ENCODE measurements at places on chromosomes 5 and 9. TPM values are rescaled to one million over a fixed set of nuclear protein-coding genes. Genes with fewer than 3 reads are reported as not detected.

Gene PGM5
- 281 TPM for total RNA-seq

Gene KIF24
- 0.43 TPM for total RNA-seq

GRCh38 chr9:89370593-89370992 lies 52.3 kb downstream of the SECISBP2 start:
- no peak overlapping the region for H3K27ac ChIP-seq
- no peaks in the 10 kb centered on the region for H3K36me3 ChIP-seq
- no peak for DNase-seq
- no peaks in the 10 kb centered on the region for H3K4me1 ChIP-seq

GRCh38 chr9:101586651-101587050 lies 8.1 kb downstream of the PPP3R2 start:
- H3K27ac ChIP-seq = no peak overlapping the region
- H3K4me3 ChIP-seq = no peak overlapping the region
- DNase-seq = no peak
- H3K36me3 ChIP-seq = no peaks in the 10 kb centered on the region
- H3K4me1 ChIP-seq = no peaks in the 10 kb centered on the region

DNA sequence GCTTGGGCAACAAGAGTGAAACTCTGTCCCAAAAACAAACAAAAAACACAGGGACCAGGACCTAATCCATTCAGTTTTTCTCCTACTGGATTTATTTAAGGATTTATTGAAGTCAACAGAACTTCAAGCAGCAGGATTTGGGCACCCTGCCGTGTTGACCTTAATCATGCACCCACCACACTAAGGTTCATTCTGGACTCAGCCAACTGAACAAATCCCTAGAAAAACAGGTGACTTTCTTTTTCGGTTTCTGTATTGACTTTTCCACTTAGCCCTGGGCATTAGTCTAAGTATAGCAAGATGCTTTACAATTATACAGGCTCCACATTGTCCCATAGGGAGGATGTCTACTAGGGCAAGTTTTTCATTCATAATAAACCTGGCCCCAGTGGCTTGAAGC lies 30.0 kb downstream of the ZNF131 start:
- no peak overlapping the region for H3K4me3 ChIP-seq
- no peak overlapping the region for H3K27ac ChIP-seq
- H3K36me3 ChIP-seq = no peaks in the 10 kb centered on the region
- no peaks in the 10 kb centered on the region for H3K27me3 ChIP-seq
